ENCODE measurements at places on chromosomes 2 and 18.

DNA sequence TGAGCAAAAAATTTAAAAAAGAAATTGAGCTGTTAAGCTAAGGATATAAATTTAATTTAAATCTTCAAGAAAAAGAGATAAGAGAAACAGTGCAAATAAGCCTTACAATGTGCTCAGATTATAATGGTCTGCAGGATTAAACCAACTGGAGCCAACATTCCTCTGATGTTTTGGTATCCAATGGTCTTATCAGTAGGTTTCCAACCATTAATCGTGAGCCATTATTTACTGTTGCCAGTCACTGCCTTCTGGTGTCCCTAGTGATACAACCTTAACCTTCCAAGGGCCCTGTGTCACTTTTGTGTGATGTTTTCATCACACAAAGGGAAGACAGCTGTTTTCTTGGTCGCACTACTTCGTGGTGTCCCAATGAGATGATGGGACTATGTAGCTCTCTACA, 134.5 kb upstream of the CTAGE1 start:
- H3K4me3 ChIP-seq, result no peak overlapping the region
- H3K27ac ChIP-seq, result no peak overlapping the region
- DNase-seq, result no peak
- H3K4me1 ChIP-seq, result peaks cover 19% of the 10 kb centered on the region

DNA sequence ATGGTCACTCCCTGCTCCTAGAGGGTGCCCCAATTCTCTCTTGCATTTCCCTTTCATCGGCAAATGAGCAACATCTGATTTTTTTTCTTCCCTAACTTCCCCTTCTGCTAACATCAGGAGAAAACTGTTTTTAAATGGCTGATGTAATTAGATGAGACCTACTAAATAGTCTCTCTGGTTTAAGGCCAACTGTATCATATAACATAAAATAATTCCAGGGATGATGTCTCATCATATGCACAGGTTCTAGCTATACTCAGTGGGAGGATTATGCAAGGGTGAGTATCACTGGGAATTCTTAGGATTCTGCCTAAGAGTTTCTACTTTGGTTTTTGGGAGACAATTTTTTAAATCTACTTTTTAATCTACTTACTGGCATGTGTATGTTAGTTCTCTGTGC, 193.4 kb downstream of the PARD3B start:
- no peaks in the 10 kb centered on the region for H3K36me3 ChIP-seq
- no peak for DNase-seq
- no peaks in the 10 kb centered on the region for H3K27me3 ChIP-seq

DNA sequence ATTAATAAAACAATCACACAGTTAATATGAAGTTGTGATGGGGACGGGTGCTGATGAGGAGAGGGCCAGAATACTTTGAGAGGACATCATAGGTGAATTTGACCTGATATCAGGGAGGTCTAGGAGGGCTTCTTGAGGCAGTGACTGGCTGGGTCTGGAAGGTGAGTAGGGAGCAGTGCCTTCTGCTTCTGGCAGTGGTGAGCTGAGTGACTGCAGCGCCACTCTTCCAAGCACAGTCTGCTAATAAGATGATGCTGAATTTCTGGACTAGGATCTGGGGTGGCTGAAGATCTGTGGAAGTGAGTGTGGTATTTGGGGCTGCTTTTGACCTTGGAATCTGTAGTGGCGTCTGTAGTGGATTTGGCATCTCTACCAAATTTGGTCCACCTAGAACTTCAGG, 5.5 kb downstream of the DGKD start:
- H3K27ac ChIP-seq, result no peak overlapping the region
- no peak overlapping the region for H3K4me3 ChIP-seq
- no peak for DNase-seq
- H3K27me3 ChIP-seq, result no peaks in the 10 kb centered on the region

GRCh38 chr18:6653880-6654279, 75.6 kb upstream of the ARHGAP28 start:
- H3K27ac ChIP-seq, result no peak overlapping the region
- H3K36me3 ChIP-seq, result no peaks in the 10 kb centered on the region
- H3K4me3 ChIP-seq, result no peak overlapping the region
- H3K4me1 ChIP-seq, result no peaks in the 10 kb centered on the region

DNA sequence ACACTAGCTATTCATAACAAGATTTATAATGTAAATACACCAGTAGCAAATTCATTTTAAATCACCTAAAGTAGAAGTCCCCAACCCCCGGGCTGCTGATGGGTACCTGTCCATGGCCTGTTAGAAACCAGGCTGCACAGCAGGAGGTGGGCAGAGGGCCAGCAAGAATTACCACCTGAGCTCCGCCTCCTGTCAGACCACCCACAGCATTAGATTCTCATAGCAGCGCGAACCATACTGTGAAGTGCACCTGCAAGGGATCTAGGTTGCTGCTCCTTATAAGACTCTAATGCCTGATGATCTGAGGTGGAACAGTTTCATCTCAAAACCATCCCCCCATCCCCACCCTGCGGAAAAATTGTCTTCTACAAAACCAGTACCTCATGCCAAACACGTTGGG, 71.3 kb downstream of the KANSL1L start:
- H3K27me3 ChIP-seq, result no peaks in the 10 kb centered on the region
- no peak overlapping the region for H3K4me3 ChIP-seq
- H3K36me3 ChIP-seq, result peaks cover 12% of the 10 kb centered on the region
- no peak for DNase-seq

- peaks cover 9% of the 10 kb centered on the region for H3K4me1 ChIP-seq
- H3K36me3 ChIP-seq, result no peaks in the 10 kb centered on the region
- no peak overlapping the region for H3K4me3 ChIP-seq
These were observed 8.8 kb upstream of the SIX2 start for GRCh38 chr2:45018023-45018422.

GRCh38 chr2:201363857-201364560, 6.9 kb upstream of the FLACC1 start:
- H3K27me3 ChIP-seq, result no peaks in the 10 kb centered on the region
- no peaks in the 10 kb centered on the region for H3K4me1 ChIP-seq
- no peak overlapping the region for H3K27ac ChIP-seq
- no peak for DNase-seq
- no peak overlapping the region for H3K4me3 ChIP-seq

DNA sequence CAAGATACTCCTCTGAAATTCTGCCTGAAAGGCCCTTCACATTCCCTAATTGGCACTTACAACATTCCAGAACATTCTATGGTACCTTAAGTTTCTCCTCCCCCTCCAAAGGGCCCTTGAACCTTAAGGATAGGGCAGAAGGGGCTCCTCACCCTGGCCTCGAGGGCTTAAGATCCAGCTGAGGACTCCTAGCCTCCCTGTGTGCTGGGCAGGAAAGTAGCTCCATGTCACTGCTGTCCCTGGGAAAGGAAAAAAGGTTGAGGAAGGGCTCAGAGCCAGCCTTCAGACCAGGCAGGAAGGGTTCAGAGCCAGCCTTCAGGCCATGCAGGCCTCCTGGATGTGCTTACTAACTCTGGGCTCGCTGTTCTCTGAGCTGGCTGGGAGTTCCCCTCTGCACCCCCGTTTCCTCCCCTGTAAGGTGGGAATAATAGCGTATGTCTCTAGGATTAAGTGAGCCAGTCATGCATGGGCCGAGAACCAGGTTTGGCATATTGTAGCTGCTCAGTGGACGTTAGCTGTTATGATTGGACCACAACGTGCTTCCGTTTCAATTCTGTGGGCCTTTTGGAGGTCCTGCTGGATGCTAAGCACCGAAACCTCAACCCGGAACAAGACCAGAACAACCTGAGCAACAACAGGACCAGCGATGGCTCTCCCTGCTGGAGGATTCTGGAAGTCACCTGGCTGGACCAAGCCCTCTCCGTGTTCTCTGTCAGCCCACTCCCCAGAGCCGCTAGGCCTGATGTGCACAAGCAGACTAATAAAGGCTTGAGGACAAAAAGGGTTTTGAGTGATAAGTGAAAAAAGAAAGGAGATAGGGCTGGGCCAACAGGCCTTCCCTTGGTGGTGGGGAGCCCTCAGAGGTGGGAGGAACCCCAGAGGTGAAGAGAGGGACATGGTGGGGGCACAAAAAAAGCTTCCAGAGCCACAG, 1.0 kb upstream of the B3GNT7 start:
- H3K27me3 ChIP-seq, result peaks cover 4% of the 10 kb centered on the region
- no peak for DNase-seq
- no peaks in the 10 kb centered on the region for H3K36me3 ChIP-seq
- no peak overlapping the region for H3K4me3 ChIP-seq

GRCh38 chr2:240655931-240656886, 26.5 kb downstream of the AQP12B start:
- no peak for DNase-seq
- no peaks in the 10 kb centered on the region for H3K4me1 ChIP-seq
- no peak overlapping the region for H3K4me3 ChIP-seq
- H3K27ac ChIP-seq, result no peak overlapping the region
- H3K27me3 ChIP-seq, result no peaks in the 10 kb centered on the region

DNA sequence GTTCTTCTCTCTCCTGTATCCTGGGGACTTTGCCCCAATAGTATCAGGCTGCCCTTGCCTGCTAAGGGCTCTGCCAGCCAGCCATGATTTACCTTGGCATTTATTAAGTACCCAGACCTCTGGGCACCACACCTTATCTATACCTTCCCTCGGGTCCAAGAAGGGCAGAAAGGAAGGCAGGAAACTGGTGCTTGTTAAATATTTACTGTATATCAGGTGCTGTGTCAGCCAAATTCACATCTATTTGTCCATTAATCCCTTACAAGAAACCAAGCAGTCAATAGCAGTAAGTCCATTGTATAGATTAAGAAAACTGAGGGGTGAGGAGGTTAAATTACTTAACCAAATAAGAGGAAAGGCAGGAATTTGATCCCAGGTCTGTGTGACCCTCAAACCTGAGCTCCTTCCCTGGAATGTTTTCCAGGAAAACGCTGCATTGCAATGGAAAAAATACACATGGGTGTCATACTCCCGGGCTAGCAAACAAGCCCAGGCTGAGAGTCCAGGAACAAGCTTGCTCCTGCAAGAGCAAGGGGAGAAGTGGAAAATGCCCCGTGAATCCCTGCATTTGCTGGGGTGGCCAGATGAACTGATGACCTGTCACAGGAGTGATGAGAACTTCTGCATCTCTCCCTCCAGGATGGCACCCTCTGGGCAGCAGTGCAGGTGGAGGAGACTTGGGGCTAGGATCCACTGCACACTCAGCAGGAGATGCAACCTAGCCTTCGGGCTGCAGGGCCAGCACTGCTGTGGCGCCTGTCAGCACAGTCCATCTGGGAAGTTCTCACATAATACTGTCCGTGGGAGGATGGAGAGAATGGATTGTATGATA, 30.4 kb downstream of the CIB4 start:
- H3K27me3 ChIP-seq, result no peaks in the 10 kb centered on the region
- H3K4me1 ChIP-seq, result peaks cover 47% of the 10 kb centered on the region
- peak; percentile 72 for DNase-seq
- H3K27ac ChIP-seq, result no peak overlapping the region
- no peaks in the 10 kb centered on the region for H3K36me3 ChIP-seq

- no peak overlapping the region for H3K27ac ChIP-seq
- DNase-seq, result no peak
- H3K4me1 ChIP-seq, result no peaks in the 10 kb centered on the region
- H3K36me3 ChIP-seq, result no peaks in the 10 kb centered on the region
- H3K4me3 ChIP-seq, result no peak overlapping the region
- H3K27me3 ChIP-seq, result no peaks in the 10 kb centered on the region
These were observed 109.7 kb downstream of the ACOXL start for GRCh38 chr2:110842048-110842447.

GRCh38 chr18:26802330-26803200, 62.9 kb downstream of the AQP4 start:
- H3K27me3 ChIP-seq, result no peaks in the 10 kb centered on the region
- H3K4me1 ChIP-seq, result no peaks in the 10 kb centered on the region
- no peak overlapping the region for H3K27ac ChIP-seq
- no peak for DNase-seq
- H3K4me3 ChIP-seq, result no peak overlapping the region

DNA sequence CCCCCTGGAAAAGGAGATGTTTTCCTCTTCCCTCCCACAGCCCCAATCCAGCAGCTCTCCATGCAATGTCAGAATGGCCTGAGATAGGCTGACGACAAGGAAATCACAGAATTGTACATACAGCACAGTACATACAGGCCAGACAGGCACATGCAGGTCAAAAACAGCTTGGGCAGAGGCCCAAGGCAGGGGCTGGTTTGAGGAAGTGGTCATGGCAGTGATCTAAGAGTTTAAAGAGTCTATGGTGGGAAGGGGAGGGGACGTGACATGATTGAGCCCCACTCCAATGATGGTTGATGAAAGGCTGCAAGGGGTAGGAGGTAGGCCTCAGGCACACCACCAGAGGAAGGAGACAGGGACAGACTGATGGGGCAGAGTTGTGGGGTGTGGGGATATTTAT, 4.3 kb downstream of the DCTN1 start:
- DNase-seq, result no peak
- no peak overlapping the region for H3K4me3 ChIP-seq
- peaks cover 53% of the 10 kb centered on the region for H3K4me1 ChIP-seq
- no peak overlapping the region for H3K27ac ChIP-seq
- no peaks in the 10 kb centered on the region for H3K27me3 ChIP-seq

DNA sequence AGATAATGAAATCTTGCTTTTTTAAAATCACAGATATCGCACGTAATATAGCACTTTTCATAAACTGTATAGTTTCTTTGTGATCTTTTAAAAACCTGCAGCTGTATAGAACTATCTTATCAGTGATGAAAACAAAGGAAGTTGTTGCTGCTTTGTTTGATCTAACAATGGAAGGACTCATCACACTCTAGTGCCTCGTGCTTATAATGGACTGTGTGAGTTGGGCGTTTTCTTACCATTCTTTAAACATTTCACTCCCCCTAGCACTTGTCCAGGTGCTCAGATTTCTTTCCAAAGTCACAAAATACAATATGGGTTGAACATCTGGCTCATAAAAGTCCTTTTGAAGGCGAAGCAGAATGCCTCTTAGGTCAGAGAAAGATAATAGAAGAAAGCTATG, 94.8 kb upstream of the SPATS2L start:
- H3K27ac ChIP-seq, result no peak overlapping the region
- H3K4me3 ChIP-seq, result no peak overlapping the region
- no peaks in the 10 kb centered on the region for H3K36me3 ChIP-seq
- no peaks in the 10 kb centered on the region for H3K4me1 ChIP-seq
- DNase-seq, result no peak
- no peaks in the 10 kb centered on the region for H3K27me3 ChIP-seq

Data from vagina (tissue), 2 donors.